ENCODE measurements at places on chromosomes 2 and 18.
A peak's percentile ranks its signal among the peaks of the same experiment; 100 is the strongest.

GRCh38 chr2:207154556-207155510, 10.9 kb downstream of the KLF7 start:
- DNase-seq, result no peak

DNA sequence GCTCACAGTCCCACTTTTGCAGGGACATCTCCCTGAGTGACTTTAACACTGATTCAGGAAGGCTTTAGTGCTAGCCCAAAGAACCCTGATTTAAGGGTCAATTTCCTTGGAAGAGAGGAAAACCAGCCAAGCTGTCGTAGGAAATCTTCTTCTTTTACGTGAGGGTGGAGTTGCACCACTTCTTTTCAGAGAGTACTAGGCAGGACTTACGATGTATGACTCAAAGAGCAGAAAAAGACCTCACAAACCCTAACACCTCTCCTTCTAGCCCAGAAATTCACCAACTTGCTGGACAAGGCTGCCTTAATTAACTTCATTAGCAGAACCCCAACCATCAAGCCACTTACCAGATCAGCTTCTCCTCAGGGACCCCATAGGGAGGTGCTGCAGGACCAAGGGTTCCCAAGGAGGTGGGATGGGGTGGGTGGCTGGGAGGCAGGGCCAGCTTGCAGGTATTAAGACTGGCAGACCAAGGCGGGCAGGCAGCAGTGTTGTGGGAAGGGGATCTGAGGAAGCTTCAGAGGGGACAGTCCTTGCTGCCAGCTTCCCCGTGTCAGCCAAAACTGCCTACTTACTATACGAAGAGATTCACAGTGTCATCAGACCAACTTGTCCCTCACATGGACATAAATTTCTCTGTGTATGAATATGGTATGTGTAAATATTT, 6.7 kb downstream of the SERPINB2 start:
- DNase-seq, result no peak

DNA sequence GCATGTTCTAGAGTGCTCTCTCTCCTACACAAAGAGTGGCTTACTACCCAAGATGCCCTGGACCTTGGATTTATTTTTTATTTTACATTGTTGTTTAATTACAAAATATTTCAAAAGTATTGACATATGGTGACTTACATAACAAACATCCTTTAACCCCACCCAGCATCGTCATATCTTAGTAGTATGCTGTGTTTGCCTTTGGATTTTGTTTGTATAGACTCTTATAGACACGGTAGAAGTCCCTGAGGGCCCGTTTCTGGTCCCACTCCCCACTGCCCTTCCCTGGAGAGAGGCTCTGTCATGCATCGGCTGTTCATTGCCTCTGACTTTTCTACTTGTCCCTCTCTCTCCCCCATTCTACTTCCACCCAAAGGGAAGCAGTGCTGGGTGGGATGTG, 112.0 kb downstream of the ZBTB7C start:
- DNase-seq, result no peak

- DNase-seq, result no peak
These were observed 68.0 kb downstream of the SERPINB8 start for GRCh38 chr18:64037812-64038414.

DNA sequence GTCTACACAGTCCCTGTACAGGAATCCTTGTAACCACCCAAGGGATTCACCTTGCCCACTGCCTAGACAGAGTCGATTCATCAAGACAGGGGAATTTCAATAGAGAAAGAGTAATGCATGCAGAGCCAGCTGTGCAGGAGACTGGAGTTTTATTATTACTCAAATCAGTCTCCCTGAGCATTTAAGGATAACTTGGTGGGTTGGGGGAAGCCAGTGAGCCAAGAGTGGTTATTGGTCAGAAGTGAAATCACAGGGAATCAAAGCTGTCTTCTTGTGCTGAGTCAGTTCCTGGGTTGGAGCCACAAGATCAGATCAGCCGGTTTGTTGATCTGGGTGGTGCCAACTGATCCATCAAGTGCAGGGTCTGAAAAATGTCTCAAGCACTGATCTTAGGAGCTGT, 17.8 kb upstream of the FAM98A start:
- no peak for DNase-seq

DNA sequence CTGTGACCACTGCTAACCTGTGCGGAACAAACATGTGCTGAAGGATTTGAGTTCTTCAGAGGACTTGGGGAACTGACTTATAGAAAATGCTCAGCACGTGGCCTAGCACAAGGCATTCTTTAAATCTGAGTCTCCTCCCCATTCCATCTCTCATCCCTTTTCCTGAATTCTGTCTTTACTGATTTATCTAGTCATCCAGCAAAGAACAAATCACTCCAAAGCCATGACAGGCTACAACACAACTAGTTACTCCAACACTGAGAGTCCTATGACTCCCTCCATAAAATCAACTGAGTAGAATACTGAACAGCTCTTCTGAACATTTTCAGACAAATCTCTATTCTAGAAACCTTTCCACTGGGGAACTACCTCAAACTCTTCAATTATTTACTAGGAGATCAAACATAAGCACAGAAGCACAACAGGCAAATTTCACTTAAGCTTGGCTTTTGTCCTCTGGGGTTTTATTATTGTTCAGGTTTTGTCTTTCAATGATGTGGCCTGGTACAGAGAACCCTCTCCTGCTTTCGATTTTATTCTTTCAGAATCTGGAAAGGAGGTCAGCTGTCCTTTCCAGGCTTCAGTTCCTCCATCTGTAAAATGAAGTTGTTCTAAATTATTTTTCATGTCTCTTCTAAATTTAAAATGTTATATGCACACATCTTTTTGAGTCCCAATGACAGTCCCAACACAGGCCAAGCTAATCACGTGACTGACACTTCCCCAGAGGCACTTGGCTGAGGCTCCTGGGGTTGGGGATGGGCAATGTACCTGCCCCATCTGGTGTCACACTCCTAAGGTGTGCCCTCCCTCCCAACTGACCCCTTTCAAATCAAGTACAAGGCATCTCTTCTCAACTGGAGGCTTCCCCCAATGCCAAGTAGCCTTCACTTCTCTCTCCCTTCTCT, 31.8 kb downstream of the RNU4ATAC start:
- no peak for DNase-seq

DNA sequence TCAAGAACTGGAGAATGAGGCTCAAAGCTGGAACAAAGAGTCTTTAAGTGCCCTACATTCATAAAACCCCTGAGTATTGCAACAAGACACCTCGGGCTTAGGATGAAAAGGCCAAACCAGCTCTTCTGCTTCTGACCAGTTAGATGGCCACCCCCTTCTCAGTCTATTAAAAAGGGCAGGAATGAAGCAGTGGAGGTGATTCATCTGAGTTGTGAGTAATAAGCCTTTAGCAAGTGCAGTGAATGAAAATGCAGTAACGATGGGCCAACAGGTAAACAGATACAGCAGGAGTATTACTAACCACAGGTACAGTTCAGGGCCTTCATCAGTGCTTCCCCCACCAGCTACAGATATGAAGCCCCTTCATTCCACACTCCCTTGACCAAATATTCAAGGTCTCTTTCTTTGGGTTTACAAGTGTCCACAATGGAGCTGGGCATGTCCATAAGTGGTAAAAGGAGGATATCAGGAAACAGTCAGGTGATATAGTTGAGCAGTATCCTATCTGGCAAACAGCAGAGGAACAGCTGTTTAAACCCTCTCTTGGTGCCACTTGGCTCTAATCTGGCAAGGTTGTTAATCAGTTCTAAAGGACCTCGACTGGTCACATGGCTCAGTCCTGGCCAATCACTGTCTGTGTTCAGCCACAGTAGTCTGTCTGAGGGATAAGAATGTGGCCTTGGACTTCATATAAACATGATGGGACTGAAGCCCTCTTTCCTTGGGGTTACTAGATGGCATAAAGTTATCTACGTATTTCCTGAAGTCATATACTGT, 17.8 kb downstream of the SERPINB13 start:
- no peak for DNase-seq

- no peak for DNase-seq
These were observed 142.4 kb downstream of the DDX1 start for GRCh38 chr2:15733867-15734673.

DNA sequence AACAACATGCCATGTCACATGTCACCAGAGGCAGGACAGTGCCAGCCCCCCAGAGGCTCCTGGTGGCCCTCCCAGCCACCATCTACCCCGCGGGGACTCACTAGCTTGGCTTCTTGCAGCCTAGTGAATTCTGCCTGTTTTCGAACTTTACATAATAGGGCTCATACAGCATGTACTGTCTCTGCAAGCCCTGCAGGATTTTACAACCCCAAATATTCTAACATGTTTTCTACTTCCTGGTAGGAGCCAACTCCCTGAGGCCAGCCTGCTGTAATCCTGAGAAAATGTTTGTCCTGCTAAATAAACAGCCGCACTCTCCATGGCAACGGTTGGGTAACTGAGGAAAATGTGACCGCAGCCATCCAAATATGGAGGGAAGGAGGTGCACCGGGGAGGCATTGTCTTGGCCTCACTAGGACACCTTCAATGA, 2.7 kb downstream of the PER2 start:
- DNase-seq, result no peak

- DNase-seq, result no peak
These were observed 42.8 kb upstream of the BAZ2B start for GRCh38 chr2:159658881-159659873.

DNA sequence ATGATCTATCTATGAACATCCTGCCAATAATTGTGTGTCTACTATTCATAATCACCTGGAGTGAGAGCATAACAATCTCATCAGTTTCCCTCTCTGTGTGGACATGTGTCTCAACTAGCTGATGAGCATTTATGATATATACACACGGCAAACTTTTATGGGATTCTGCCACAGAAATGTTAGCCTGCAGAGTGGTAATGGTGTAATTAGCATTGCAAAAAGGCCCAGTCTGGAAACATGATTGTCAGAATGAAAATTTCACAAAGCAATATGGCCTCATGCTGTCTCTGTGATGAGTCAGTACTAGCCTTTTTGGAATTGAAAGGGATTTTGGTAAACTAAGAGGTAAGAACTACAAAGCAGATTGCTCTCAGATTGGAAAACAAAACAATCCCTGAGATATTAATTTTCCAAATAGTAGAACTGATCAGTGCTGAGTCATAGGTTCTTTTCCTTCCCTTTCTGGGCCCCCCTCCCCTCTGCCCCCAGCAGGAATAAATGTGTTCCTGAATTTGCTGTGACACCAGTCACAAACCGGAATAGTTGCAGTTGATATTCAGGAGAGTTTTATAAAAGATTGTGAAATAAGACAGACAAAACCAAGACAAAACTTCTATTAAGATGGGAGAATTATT, 189.2 kb downstream of the OSR1 start:
- no peak for DNase-seq

DNA sequence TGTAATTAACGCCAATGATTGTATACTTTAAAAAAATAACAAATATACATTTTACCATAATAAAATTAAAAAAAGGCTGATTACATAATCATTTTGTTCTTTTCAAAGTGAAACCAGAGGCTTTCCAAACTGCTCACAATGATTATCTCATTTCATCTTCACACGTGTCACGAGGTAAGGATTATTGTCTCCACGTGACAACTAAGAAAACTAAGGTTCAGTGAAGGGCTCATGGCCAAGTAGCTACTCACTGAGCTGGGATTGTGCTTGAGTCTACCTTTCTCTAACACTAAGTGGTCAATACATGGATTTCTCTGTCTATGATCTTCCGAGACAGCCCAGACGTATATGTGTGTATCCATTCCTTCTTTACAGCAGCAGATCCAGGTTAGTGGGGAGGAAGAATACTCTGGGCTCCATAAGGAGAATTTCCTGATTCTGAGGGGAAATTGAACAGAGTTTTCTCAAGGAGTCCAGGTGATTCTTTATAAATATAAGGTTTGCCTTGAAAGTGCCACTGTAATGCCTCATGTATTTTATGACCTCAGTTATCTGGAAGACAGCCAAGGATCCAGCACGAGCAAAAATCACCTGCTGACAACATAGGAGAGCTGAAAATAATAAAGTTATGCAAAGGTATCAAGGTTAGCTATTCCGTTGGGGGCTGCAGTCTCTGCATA, 25.6 kb upstream of the ACSL3 start:
- DNase-seq, result no peak

DNA sequence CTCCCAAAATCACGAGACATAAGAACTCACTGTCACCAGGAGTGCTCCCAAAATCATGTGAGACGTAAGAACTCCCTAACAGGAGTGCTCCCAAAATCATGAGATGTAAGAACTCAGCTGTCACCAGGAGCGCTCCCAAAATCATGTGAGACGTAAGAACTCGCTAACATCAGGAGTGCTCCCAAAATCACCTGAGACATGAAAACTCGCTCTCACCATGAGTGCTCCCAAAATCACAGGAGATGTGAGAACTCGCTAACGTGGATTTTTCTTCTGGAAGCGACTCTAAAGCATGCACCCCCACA, 53.1 kb downstream of the CTDP1 start:
- DNase-seq, result no peak

- no peak for DNase-seq
These were observed 69.7 kb downstream of the TBC1D8 start for GRCh38 chr2:101081375-101081907.

GRCh38 chr2:151640087-151640486, 94.2 kb downstream of the NEB start:
- no peak for DNase-seq

DNA sequence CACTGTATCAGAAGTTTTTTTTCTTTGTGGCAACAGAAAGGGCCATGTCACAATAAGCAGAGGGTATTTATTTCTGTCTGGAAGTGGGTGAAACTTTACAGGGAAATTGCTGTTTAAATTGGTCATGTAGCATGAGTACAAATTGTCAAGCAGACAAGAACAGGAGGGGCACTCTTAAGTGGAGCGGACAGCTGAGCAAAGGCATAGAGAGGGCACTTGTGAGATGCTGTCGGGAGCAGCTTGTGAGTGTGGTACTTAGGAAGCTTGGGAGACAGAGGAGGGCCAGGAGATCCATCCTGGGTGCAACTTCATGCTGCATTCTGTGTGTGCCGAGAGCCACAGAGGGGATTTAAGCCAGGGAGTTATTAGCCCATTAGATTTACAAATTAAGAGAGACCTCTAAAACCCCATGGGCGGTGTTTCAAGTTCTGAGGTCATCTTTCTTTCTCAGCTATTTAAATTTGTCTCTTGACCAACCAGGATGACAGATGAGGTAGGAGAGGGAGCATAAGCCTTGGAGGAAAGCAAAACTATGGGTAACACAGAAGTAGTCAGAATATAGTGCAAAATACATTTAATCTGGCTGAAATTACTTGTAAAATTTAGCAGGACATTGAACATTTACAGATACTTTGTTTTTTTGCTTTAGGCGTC, 30.4 kb downstream of the INPP4A start:
- DNase-seq, result no peak

GRCh38 chr2:157875641-157876065, 477 bp downstream of the ACVR1 start:
- DNase-seq, result peak; percentile 30

GRCh38 chr2:233503947-233504637, 62.5 kb downstream of the USP40 start:
- DNase-seq, result no peak

DNA sequence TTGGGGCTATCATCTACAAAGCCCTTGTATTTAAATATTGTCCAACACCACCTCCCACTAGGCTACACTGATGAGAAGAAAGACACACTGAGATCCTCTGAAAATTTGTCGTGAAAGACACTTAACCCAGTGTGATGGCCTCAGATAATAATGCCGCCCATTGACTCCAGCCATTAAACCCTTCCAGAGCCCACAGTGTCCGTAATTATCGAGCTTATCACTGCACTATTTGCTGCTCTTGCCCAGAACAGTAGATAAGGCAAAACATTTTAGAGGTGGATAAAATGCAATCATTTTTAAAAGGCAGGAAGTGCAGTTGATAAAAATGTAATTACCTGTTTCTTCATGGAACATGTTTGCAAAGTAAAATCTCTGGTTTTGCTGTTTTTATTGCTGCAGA, 121.3 kb upstream of the DDX18 start:
- DNase-seq, result no peak

Data from stimulated activated CD4-positive, alpha-beta T cell treated with anti-CD3 and anti-CD28 coated beads, Interleukin-1b, Interleukin-23, amount 100 ng/mL, for 4 hours (primary cell).